Right cardiac atrium (tissue), 5 donors: ENCODE measurements at places on chromosomes 4 and X. TPM values are rescaled to one million over a fixed set of nuclear protein-coding genes. Genes with fewer than 3 reads are reported as not detected.

NALF2 gene
- total RNA-seq = 85.4 TPM

RXFP1 gene
- total RNA-seq = not detected

FAAH2 gene
- total RNA-seq = 0.58 TPM

SSX4B gene
- not detected for total RNA-seq

BGN gene
- 204 TPM for total RNA-seq

EREG gene
- total RNA-seq = 0.26 TPM

INPP4B gene
- total RNA-seq = 7.0 TPM

PNMA6F gene
- total RNA-seq = not detected
